ENCODE measurements at places on chromosomes 6 and 20.

- DNase-seq: no peak
These were observed 11.3 kb downstream of the SLC2A12 start for GRCh38 chr6:134041093-134041492.

DNA sequence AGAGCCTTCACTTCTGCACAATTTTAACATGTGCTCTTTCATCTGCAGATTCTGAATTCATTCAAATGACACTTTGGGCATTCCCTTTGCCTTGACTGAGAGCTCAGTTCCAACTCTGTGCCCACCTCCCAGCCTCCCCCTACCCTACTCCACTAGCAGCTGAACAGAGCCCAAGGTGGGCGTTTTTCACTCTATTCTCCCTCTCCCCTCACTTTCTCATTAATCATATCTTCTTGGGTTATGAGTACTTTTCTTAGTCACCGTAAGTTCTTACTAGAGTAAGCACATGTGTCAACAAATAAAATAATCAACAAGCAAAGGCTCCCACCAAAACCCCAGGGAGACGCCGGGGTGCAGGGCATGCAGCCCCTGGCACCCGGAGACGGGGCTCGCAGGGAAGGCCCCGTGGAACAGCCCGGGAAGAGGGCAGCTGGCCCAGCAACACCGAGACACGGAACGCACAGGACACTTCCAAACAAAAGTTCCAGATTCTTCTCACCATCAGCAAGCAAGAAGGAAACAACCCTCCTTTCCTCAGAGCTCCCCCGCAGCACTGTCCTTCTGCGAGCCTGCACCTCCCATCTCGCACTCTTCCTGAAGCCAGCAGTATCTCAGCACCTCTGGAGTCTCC is 34.1 kb downstream of the TAF4 start:
- DNase-seq: no peak

DNA sequence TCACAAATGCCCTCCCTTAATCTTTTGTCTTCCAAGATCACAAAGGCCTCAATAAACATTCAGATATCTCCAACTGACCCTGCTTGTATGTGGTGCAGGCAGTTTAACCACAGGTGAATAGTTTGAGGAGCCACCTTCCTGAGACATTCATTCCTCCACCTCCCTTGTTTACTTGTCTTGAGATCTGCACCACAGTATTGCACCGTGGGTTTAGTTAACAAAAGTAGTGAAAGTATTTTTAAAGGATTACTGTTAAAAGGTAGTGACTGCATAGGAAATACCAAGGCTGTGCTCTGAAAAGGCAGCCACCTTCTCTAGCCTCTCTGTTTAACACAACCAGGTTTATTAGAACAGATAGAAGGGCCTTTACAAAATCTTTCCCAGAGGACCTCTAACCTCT is 46.5 kb downstream of the SESN1 start:
- peak; percentile 58 for DNase-seq

GRCh38 chr6:158475344-158476302 is 84.3 kb upstream of the TMEM181 start:
- DNase-seq: no peak

DNA sequence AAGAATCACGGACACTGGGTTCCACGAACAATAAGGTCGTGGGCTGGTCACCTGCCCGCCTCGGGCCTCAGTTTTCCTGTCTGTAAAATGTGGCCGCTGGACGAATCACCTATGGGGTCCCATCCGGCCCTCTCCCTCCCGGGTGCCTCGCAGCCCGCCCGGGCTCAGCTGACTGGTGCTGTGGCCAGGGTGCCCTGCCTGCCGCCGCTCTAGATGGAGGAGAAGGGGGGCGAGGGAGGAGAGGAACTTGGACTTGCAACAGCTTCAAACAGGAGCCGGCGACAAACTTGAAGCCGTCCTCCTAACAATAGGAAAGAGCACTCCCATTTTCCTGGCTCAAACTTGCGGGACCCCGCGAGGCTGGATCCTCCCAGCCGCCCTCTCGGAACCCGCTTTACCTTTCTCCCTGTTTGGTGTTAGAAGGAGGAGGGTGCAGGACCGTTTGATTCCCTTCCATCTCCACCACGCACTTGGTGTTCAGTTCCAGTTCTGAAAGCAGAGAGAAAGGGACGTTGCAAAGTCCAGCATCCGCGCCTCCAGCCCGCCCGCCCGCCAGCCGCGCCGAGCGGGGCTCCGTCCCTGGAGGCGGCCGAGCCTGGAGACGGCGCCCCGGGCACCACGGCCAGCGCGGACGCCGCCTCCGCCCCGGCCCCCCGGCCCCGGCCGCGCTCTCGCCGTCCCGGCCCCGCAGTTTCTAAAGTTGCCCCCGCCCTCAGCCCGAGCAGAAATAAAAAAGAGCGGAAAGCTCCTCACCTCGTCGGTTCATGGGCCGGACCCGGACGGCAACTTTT is 584 bp downstream of the KIF13A start:
- DNase-seq: peak; percentile 6

DNA sequence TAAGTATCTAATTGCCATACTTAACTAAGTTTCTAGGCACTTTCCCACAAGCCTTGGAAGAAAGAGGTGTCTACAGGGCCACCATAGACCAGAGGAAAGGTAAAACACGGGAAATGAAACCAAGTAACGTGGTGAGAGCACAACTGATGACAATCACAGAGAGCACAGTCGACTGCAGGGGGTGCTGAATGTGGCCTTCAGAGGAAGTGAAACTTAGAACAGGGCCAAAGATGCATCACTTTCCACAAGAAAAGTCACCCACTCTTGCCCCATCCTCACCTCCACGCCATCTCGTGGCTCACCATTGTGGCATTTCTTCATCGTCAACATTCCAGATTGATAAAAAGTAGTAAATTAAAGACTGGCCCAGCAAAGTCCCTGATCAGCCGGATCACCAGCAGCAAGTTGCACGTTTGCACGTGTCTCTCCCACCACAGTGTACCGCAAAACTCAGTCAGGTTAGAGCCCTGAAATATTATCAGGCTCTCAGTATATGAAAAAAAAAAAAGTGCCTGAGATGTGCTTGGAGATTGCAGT is 31.4 kb downstream of the HIVEP2 start:
- DNase-seq: peak; percentile 62

- DNase-seq: no peak
These were observed 113.8 kb downstream of the JPH2 start for GRCh38 chr20:44073011-44073674.

DNA sequence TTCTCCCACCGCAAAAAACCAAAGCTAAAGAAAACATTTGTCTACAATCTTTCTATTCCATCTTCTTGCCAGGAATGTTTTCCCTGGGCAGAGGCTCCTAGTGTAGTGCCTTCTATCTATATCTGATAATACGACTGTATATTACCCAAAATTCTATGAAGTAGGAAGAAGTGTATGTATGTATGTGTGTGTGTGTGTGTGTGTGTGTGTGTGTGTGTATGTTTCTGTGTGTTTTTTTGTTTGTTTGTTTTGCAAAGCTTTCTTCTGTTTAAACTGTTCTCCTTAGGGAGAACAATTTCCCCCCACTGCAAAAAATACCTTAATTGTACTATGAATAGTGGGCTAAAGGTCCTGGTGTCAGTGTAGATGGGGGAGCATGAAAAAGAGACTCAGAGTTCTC is 312.6 kb upstream of the CITED2 start:
- no peak for DNase-seq

- no peak for DNase-seq
These were observed 87.9 kb downstream of the CEP57L1 start for GRCh38 chr6:109183109-109183650.

GRCh38 chr6:17932330-17932852 is 55.0 kb downstream of the KIF13A start:
- no peak for DNase-seq

- DNase-seq: no peak
These were observed 40.5 kb upstream of the JARID2 start for GRCh38 chr6:15205321-15205720.

DNA sequence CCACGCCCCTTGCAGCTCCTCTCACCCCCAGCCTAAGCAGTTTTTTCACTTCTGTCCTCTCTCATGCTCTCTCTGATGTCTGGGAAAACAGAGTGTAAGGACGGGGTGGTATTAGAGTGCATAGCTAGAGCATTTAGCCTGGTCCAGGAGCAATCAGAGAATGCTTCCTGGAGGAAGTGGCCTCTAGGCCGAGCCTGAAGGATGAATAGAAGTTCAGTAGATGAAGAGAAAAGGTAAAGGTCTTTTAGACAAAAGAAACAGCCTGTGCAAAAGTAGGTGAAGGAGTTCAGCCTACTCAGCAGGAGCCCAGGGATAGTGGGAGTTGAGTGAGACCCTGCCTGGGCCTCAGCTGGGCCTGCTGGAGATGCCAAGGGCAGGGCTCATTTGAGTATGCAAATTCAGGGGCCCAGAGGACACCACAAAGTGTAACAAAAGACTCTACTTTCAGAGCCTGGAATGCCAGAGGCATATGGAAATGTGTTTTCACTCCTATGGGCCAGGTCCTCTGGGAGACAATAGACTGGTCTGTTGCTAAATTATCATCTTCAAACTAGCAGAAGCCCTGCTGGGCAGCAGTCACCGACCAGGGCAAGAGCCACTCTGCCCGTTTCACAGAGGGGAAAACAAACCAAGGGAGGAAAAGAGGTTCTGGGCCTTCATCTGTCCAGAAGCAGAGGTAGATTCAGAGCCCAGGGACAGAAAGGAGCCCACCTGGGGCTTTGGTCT is 19.7 kb upstream of the TM9SF4 start:
- no peak for DNase-seq

DNA sequence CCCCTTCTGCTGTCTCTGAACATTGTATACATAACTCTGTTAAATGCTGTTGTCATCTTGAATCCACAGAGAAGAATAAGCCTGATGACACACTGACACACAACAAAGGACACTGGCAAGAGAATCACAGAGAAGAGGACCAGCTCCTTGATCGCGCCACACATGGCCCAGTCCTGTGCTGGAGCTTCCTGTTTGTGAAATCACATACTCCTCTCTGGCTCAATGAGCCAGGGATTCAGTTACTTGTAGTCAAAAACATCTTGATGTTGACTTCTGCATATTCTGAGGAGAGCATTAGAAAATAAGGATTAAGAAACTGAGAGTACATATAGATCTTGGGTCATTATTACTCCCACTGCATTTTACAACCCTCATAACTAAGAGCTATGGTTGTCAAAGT is 100.1 kb downstream of the EPB41L2 start:
- DNase-seq: no peak

- no peak for DNase-seq
These were observed 6.7 kb downstream of the KCNS1 start for GRCh38 chr20:45094201-45094600.

DNA sequence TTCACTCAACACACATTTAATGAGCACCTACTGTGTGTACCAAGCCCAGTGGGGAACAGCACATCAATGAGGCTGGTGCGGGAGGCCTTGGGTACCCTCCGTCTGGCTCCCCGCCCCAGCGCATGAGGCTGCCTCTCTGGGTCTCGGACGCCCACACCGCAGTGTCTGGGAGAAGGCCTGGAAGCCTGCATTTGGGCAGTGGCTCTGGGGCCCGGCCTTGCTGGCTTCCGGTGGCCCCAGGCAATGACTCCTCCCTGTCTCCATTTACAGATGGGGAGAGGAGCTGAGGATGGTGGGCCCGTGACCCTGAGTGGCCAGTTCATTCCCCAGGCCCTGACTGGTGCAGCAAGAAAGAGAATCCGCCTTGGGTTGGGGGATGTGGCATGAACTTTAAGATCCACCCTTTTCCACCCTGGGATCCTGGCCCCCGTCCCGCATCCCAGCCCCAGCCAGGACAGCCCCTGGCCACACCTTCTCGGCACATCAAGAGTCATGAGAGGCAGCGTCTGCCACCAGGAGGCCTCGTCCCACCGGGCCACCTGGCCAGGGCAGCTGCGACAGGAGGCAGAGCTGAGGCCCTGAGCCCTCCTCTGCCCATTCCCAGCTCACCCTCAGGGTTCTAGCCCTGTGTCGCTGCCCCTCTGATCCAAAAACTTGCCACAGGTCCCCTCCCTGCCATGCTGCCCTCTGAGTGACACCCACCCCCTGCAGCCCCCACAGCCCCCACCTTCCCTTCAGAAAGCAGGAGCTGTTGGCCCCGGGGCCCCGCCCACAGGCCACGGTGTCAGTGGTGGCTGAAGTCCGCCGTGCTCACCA is 17.5 kb upstream of the MRGBP start:
- no peak for DNase-seq

- DNase-seq: no peak
These were observed 8.3 kb upstream of the ZDHHC14 start for GRCh38 chr6:157372501-157373280.

DNA sequence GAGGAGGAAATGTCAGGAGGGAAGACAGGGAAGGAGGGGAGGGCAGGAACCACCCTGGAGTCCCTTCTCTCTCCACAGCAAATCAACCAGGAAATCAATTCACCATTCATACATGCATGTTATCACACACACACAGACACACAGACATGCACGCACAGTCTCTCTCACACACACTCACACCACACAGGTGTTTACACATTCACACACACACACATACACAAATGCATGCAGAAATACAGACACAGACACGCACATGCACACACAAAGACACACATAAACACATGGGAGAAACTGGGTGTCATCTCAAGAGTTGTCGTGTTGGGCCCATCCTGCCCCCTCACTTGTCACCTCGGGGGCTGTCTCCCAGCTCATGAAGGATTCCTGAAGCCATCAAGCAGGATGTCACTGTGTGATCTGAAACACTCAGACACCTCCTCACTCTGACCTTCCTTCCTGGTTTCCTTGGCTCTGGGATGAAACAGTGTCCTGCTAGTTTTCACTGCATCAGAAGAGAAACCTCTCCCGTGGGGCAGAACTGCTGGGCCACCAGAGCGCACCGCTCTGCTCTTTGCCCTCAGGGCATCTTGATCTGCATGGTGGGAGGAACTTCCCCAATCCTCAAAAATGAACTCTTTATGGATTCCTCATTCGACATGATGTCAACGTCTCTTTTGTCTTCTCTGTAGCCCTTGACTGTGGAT is 9.2 kb downstream of the RAET1G start:
- DNase-seq: no peak

DNA sequence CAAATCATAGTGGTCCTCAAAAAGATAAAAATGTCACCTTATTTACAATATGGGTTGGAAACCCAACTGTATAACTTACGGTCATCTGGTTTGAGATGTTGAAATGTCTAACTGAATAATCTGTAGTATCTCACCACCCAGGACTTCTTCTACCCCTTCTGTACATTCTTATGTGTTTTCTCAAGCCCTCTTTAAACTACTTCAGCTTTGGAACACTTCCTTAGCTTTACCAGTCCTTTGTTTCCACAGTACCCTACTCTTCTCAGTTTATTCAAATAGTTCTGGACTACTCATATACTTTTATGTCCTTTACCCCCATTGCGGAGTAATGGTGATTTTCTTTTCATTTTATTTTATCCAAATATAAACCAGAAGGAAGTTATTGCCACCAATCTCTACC is 128.6 kb upstream of the FOXO3 start:
- DNase-seq: no peak

DNA sequence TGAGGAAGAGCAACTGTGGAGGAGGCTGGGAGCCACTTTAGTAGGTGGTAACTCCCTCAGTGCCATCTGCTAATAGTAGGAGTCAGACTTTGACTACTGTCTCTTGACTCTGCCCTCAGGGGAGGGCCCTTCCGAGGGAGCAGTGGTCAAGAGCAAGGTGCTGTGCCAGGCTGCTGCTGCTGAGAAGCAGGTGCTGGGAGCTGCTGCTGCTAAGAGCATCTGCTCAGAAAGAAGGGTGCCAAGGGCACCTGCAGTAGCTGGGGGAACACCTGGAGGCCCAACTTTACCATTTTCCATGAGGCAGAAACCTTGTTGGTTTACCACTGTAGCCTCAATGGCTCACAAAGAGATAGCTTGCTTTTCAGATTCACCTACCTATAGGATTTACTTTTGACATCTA is 18.5 kb downstream of the GGTLC1 start:
- DNase-seq: peak; percentile 53

Data from MM.1S (cell line).